ENCODE measurements at places on chromosomes 1 and 21.

DNA sequence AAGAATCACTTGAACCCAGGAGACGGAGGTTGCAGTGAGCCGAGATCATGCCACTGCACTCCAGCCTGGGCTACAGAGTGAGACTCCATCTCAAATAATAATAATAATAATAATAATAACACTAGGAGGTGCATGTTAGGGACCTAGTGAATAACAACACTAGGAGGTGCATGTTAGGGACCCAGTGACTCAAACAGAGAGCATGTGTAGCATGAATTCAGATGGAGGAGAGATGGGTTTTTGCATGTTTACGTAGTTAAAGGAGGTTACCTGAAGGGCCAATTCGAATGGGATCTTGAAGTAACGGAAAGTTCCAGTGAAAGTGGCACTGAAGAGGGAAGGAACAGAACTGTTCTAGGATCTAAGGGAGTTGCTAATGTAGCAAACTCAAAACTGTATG is 7.1 kb upstream of the KCNK1 start:
- DNase-seq, result no peak

DNA sequence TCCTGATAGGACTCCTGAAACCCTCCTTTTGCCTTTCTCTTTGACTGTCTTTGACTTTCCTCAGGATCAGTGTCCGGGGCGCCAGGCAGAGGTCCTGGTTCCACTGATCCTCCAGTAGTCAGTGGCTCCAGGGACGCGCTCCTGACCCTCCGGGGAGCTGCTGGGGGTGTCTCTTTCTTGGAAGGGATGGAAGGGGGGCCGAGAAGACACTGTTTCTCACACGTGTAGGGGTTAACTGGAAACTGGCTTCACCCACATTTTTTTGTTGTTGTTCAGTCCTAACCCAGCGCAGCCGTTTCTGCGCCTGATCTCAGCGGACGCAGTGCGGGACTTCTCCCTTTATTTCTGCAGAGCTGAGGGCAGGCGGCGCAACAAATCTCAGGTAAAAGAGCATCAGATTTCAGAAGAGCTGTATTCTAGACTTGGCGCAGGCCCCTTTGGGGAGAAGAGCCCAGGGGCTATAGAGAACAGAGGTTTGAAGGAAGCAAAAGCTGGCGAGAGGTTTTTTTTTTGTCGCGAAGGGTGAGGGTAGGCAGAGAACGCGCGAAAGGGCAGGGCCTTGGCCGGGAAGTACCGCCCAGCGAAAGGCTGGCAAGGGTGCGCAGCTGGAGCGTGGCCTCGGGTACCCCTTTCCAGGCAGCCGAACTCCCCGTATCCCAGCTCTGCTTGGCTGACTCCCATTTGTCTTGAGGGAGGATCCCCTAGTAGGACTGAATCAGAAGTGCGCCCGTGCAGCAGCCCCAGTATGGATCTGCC is 4.3 kb upstream of the LHX9 start:
- no peak for DNase-seq

- no peak for DNase-seq
Observed at GRCh38 chr1:39328586-39329121, 124.2 kb downstream of the MACF1 start.

DNA sequence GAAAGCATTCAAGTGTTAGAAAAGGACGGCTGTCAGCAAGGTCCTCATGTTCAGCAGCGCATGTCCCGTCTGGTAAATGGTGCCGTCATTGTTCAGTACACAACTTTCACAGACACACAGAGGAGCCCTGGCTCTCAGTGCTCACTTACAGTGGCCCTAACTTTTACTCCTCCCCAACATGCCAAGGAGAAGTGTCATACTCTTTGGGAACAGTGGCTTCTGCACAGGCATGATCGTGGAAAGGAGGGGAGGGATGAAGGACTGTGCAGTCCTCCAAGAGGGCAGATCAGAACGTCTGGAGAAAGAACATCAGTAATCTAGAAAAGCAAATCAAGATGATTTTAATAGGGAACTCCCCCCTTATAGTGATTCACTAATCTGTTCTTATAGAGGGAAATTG is 3.8 kb upstream of the GRHL3 start:
- no peak for DNase-seq

DNA sequence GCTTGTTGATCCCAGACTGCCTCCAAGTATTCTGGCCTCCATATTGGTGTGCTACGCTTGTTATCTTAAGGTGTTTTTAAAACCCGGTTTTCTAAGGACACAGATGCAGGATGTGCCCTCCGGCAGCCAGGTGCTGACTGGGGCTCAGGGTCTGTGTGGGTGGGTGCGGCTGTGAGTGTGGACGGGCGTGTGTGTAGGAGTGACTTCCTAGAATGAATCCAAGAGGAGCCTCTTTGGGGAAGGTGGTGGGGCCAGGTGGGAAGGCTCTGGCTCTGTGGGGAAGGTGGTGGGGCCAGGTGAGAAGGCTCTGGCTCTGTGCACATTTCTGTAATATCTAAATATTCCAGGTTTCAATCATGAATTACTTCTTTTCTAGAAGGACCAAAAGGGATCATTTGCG is 12.8 kb upstream of the TSPEAR start:
- DNase-seq, result no peak

GRCh38 chr1:221170171-221170570 is 290.9 kb downstream of the HLX start:
- no peak for DNase-seq

GRCh38 chr1:179825798-179826460 is 51.7 kb downstream of the TOR1AIP2 start:
- DNase-seq, result no peak

GRCh38 chr1:247367786-247368422 is 36.2 kb upstream of the ZNF496 start:
- DNase-seq, result no peak

- no peak for DNase-seq
Observed at GRCh38 chr1:159898527-159898926, 1.4 kb downstream of the CFAP45 start.

- no peak for DNase-seq
Observed at GRCh38 chr1:115539736-115540135, 102.0 kb upstream of the VANGL1 start.

- no peak for DNase-seq
Observed at GRCh38 chr1:244460197-244460596, 876 bp upstream of the CATSPERE start.

DNA sequence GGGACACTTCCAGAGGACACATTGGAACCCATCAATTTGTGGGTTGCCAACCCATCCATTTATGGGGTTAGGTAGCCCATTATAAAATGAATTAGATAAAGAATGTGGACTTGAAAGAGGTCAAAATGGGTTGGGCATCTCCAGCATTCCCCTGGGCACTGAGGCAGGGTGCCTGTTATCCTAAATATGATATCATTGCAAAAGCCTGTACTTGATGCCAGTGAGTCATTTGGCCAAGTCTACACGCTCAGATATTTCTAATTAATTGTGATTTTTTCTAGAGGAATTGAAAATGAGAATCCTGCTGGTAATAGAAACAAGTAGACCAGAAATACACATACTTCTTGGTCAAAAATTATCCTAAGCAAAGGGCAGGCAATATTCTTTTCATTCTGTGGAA is 21.9 kb upstream of the NBL1 start:
- DNase-seq, result no peak

- no peak for DNase-seq
Observed at GRCh38 chr21:37593015-37593414, 226.4 kb downstream of the DYRK1A start.

- DNase-seq, result peak; percentile 83
Observed at GRCh38 chr1:16612332-16613172, 812 bp downstream of the NBPF1 start.

GRCh38 chr1:162128693-162129356 is 59.3 kb downstream of the NOS1AP start:
- no peak for DNase-seq

DNA sequence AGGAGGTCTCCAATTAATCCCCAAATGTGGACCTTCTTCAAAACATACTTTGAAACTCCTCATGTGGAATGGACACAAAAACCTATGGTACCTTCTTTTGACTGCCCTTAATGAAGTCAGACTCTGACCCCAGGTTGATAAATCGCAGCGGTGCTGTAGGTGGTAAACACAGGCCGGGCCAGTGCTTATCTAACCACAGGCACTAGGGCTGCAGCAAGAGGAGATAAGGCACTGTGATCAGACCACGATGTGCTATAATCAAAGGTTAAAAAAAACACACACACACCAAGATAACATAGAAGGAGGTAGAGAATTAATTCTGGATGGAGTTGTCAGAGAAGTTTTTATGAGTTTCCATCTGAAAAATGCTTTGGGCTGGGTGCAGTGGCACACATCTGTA is 52.3 kb upstream of the SIPA1L2 start:
- DNase-seq, result no peak

GRCh38 chr1:182408435-182409075 is 8.1 kb upstream of the TEDDM1 start:
- no peak for DNase-seq

DNA sequence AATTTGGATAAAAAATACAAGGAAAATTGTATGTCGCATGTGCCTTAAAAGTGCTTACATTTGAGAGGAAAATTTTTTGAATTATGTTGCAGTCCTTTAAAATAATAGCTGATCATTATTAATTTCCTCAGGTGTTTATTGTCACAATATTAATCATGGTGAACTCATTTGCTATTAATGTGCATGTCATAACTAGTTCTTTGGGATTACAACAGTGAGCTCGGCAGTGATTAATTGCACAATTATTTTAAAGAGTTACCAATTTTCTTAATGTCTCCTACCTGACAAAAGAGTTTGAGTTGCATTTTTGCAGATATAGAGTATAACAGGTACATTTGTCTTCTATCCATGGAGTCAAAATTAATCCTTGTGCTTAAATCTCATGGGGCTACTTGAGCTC is 854.3 kb downstream of the BRINP3 start:
- DNase-seq, result no peak

DNA sequence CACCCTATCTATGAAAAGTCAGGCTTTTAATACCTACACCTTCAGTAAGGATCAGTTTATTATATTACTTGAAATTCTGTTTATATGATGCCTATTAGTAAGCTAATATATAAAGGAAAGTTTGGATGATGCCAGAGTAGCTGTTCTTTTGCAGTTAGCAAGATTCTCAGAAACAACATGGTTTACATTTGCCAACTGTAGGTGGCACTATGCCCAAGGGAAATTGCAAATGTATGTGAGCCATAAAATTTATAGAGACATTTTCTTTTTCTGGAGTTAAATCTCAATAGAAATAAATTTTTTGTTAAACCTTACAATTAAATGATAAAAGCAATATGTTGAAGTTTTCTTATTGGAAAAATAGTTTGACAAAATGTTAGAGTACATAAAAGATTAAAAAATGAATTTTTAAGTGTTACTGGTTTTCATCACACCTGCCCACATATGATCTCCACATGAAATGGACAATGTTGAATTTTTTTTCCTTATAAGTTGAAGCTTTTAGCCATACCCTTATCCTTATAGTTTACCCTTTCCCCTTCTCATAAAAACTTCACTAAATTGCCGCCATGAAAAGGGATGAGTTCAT is 32.1 kb upstream of the EPHX4 start:
- no peak for DNase-seq

DNA sequence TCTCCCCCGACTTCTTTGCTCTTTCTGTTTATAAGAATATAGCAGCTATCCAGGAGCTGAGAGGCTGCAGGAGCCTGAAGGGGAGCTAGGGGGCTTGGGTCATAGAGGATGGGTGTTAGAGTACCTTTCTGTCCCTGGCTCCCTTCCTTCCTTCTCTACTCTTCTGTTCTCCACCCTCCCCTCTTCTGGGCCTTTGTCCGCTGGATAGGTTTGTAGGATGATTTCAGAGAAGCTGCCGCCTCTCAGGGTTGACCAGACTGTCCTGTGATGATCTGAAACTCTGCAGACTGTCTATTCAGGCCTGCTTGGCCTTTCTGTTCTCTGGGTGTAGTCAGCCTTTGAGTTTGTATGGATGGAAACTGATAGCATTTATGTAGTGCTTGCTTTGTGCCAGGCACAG is 26.3 kb downstream of the PPFIA4 start:
- DNase-seq, result no peak

GRCh38 chr1:1939296-1940122 is 20.4 kb upstream of the TMEM52 start:
- no peak for DNase-seq

GRCh38 chr1:25467193-25467592 is 36.5 kb downstream of the MACO1 start:
- no peak for DNase-seq

DNA sequence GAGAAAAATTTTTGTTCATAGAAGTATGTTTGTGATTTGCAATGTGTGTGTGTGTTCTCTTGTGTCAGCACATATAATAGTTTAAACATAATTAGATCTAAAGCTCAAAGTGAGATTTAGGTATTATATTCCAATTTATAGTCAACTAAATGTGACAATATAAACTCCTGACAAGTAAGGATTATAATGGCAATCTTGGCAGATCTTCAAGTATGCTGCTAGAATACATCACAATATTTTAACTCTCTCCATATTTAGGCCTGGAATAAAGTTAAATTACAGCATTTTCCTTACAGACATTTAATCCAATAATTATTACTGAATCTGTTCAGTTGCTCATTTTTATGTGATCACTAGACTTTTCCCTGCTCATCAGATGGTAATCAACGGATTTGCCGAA is 65.8 kb downstream of the LYPLAL1 start:
- DNase-seq, result no peak

GRCh38 chr1:171455967-171456366 is 29.4 kb upstream of the PRRC2C start:
- DNase-seq, result no peak

DNA sequence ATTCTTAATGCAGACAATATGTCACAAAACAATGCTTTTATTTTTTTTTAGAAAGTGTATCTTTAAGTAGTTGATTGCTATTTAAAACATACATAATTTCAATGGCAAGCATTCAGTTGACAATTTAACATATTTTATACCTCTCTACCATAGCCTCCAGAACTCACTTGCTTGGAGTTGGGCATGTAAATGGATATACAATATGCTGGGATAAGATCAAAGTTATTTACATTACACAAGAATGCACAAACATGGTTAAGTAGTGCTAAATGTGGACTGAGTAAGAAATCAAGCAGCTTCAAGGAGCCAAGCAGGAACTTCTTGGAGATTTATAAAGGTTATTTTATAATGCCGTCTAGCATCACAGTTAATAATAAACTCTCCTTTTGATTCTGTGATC is 17.0 kb downstream of the CLCA4 start:
- no peak for DNase-seq

DNA sequence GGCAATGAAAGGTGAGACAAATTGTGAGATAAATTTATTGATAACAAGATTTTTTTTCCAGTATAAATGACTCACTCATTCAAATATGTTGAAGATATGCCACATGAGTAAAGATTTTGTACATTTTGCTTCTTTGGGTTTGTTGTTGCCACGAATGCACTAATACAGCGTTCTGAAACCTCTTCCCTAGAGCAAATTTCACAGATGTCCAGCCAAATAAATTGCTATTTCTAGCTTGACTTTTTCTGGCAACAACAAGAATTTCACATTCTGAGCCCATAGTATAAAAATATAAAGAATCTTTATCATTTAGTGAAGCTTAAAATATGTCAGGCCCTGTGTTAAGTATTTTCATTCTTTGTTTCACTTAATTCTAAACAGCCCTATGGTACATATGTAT is 114.5 kb upstream of the COL24A1 start:
- no peak for DNase-seq

Measured in mesothelial cell of epicardium (in vitro differentiated cells).